Fibroblast of mammary gland (primary cell): ENCODE measurements at places on chromosomes 5 and 9.

- DNase-seq = no peak
Measured at GRCh38 chr5:95439801-95440493, 48.8 kb downstream of the FAM81B start.

DNA sequence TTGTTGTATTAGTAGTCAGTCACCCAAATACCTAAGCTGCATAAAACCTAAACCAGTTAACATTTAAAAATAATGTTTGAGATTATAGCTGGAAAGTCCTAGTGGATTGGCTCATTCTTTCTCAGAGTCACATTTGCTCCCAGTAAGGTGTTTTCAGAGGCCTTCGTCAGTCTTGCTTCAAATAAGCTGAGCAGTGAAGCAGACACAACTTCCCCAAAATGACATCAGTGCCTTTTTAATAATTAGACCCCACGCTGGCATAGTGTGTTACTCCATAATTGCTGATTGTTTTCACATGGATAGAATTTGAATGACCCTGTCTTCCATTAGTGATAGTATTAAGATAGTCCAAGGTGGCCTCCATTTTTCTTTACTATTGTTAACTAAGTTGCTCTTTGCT is 245.8 kb downstream of the PJA2 start:
- no peak for DNase-seq

- no peak for DNase-seq
Measured at GRCh38 chr5:72653586-72653985, 146.4 kb upstream of the ZNF366 start.

GRCh38 chr9:129402371-129402739 is 218.5 kb downstream of the C9orf50 start:
- DNase-seq = no peak

DNA sequence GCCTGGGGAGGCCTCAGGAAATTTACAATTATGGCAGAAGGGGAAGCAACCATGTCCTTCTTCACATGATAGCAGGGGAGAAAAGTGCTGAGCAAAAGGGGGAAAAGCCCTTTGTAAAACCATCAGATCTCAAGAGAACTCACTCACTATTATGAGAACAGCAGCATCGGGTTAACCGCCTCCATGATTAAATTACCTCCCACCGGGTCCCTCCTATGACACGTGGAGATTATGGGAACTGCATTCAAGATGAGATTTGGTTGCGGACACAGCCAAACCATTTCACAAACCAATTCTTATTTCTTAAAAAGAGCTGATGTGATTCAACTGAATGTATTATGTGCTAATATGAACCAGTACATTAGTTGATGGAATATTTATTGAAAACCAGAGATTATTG is 63.9 kb downstream of the PARP8 start:
- no peak for DNase-seq

GRCh38 chr9:14158916-14159315 is 155.0 kb downstream of the NFIB start:
- DNase-seq = peak; percentile 85

GRCh38 chr5:9596171-9596780 is 33.9 kb downstream of the TAS2R1 start:
- DNase-seq = no peak

DNA sequence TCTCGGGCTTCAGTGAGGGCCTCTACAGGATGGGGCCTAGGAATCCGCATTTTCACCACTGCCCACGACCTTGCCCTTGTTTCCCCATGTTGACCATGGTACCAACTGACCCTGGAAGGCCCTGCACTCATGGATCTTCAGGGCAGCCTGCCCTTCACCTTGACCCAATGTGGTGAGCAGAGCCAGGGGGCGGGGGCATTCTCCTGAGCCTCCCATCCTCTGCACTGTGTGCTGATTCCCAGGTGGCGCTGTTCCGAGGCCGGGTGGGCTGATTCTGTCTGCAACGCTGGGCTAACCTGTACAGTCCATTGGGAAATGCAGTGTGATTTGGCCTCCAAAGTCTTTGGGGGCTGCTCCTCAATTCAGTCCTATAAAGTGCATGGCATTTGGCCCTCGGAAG is 68.7 kb downstream of the SHB start:
- no peak for DNase-seq

DNA sequence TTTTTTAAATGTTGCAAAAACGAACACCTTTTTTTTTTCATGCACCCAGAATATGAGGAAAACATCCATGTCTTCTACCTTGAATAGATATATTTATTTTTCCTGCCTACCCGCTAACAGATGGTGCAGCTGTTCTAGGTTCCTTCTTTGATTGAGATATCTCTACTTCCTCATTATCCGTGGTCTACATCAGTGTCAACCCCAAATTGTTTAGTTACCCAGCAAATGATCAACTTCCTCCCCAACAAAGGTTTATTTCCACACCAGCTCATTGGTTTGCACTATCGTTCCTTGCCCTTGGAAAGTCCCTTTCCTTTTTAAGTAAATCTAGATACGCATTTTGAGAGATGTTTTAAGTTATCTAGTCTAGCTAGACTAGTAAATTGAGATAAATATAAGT is 166.4 kb downstream of the PRR16 start:
- no peak for DNase-seq

- no peak for DNase-seq
Measured at GRCh38 chr9:2615497-2615896, 6.1 kb upstream of the VLDLR start.

DNA sequence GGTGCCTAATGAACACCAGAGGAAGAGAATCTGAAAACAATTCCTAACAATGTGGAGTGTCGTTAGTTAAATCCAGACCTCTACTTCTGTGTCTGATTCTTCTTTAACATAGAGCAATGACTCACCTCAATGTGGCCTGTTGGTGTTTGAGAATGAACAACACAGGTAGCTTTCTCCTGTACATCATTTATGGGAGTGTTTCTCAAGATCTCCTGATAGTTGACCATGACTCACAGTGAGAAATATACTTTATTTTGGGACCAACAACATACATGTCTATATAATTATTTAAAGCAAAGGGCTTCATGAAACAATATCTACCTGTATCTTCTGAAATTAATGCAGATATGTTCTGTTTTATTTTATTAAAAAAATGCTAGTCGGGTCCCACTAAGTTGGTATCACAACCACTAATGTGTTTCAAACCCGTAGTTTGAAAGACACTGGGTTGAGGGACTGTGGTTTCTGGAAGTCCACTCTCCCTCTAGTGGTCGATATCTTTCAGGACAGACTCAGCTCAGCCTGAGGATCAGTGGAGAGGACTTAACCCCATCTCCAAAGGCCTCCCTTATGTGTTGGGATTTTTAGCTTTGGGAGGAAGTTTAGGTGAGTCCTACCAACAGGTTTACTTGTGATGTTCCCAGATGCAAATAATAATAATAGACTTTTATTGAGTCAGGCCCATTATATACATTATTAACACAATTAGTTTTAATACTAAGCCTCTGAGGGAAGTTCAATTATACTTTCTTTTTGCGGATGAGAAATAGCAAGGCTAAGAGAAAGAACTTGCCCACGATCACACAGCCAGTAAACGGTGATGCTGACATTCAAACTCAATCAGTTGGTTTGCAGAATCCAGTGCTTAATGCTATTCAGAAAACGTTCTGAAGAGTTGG is 70.0 kb upstream of the KLF9 start:
- peak; percentile 93 for DNase-seq

DNA sequence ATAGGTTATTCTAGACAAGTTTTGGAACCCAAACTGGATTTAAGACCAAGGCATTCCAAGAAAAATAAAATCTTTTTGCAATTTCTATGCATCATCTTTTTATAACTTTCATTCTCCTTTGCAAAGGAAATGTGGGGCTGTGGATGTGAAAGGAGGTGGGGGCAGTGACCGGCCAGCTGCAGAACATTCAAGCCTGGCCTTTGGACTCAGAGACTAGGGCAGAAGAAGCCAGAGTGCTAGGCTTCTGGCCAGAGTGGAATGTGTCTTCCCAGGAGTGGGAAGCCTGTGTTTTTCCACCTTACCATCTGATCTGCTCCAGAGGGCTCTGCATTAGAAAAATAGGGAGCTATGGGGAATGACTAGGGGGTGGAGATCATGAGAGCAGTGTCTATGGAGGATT is 148.5 kb downstream of the C9orf152 start:
- no peak for DNase-seq

DNA sequence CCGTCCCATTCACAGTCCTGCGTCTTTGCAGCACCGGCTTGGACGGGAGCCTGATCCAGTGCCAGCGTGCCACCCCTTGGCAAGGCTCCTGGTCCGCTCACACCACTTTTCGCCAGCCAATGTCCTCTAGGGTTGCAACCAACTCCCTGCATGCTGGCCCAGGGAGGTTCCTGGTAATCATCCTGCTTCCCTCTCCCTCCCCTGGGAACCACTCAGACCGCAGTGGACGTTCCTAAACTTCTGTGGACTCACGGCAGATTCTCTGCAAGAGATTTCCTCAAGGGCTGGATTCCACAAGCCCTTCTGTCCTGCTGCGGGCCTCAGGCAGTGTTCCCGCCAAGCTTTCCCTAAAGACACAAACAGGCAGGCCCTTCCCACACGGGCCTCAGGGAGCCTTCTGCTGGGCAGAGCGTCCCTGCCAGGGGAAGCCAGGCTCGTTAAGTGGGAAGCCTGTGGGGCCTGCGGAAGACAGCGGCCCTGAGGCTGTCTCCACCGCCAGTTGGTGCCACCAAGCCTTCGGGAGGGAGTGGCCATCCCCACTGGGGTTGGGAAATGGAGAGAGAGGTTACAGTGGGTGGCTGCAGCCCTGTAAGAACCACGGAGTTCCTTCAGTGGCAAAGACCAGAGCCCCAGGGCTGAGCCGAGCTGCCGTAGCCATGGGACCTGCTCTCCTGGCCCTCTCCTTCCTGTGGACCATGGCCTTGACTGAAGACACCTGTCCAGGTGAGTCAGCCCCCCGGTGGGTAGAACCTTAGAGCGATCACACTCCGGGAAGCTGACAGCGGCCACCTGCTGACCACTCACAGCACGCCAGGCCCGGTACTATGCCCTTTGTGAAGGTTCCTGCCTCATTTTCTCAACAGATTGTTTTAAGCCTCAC is 16.4 kb upstream of the FCN2 start:
- peak; percentile 33 for DNase-seq

GRCh38 chr9:93597871-93598646 is 21.7 kb downstream of the PHF2 start:
- DNase-seq = no peak

GRCh38 chr9:137711678-137712105 is 92.9 kb downstream of the EHMT1 start:
- no peak for DNase-seq

DNA sequence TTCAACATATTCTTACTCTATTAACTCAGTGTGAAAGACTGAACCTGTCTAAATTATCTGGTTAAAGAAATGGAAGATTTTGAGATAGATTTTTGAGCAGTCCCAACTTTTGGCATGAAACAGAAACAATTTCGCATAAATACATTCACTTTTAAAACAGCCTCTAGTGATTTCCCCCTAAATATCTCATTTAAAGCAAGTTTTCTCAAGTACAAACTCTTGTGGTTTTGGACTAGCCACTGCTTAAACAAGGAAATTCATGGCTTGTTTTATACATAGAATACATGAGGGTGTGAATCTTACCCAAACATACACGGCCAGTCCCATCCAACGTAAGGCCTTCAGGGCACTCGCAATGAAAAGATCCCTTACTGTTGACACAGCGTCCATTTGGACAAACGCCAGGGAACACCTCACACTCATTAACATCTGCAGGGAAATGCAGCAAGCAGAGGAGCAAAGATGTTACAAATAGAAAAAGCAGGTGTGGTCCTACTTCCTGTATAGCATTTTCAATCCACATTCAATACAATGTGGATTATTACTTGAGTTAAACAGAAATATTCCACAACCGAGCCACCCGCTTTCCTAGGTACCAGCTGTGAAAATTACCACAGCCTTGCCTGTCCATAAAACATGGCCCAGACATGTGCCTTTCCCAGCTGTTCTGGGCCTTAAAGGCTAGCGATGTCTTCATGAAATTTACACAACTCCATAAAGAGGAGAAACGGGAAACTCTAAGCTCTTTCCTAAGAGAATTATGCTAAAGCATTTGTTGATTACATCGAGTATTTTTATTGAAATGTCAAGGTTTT is 188.8 kb downstream of the FBN2 start:
- DNase-seq = peak; percentile 21

- DNase-seq = no peak
Measured at GRCh38 chr9:136789523-136789937, 1.6 kb upstream of the TMEM141 start.

DNA sequence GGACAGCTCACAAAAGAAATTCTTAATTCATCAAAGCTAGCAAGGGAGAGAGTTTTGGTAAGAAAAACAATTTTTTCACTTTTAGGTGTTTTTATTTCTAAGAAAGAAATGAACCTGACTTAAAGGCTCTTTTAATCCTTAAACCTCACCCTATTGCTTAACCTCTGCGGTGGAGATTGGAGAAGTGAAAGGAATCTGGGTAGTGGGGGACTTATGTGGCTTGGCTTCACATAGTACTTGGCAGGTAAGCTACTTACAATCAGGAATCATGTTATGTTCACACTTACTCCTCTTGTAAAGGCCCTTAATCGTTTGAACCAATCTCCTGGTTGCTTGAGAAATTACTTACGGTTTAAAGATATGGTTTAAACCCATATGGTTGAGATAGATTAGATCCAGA is 104.8 kb downstream of the ISOC1 start:
- no peak for DNase-seq

DNA sequence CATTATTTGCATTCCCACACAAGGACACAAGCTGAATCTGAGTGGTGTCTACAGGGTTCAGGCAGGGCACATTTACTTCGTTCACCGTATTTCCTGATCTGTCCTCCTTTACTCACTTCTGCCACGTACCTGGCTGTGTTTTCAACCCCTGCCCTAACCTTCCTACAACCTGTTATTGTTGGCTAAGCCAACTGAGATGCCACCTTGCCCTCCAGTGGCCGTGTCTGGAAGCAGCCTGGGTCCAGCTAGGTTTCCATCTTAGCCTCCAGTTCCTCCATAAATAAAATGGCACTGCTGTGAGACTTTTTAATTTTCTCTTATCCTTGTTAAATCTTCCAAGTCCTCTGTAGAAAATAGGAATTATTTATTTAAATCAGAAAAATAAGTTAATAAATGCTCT is 64.8 kb downstream of the ATP10B start:
- DNase-seq = no peak

GRCh38 chr5:219991-220390 is 1.9 kb downstream of the SDHA start:
- peak; percentile 22 for DNase-seq

DNA sequence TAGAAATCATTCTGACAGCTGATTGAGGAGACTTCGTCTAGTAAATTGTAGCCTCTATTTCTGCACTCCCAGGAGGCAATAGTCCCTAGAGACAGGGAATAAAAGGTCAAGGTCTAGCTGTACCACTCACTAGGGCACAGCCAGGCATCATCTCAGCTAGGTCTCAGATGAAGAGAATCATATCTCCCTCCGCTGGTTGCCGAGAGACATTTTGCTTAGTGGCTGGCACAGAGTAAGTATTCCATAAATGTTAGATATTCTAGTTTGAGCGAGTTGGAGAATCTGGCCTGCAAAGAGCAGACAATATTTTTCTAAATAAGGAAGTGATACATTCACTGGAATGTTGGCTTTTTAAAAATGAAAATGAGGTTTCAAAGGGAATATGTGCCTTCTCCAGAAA is 180.4 kb upstream of the ACTBL2 start:
- no peak for DNase-seq

DNA sequence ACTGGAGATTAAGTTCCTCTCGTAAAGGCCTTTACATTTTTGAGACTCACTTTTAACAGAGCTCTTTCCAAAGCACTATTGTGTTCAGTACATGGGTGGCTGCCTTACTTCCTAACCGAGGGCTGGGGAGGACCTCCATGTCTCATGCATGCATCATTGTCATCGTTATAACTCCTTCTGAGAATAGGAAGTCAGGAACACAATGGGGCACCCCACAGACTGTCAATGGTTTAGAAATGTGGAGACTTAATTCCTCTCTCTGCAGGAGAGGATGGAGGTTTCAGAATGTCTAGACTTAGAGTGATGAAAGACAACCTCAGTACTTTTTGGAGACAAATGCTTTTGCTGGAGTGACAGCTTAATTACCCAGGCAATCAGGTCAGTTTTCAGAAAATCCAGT is 83.9 kb downstream of the PRLR start:
- DNase-seq = no peak
